ENCODE measurements at places on chromosomes 12 and 14.

DNA sequence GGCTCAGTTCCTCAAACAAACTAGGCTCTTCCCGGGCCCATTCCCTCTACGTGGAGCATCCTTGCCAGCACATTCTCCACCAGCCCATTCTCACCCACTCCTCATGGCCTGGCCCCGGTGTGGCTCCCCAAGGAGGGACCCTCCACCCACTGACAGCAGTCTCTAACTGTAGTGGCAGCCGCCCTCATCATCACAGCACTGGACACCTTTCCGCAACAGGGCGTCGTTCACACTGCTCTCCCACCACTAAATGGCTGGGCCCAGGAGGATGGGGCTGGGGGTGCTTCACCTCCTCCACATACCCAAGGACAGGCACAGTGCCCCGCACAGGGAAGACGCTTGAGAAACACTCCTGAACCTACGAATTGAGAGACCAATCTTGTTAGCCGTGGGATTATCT, 123.0 kb downstream of the RIMBP2 start:
- no peak for DNase-seq

- DNase-seq = no peak
These were observed at the start of gene PAX9 for GRCh38 chr14:36661506-36662257. Gene PAX9, plus strand, starts transcription at chr14:36661860. Its CDS starts 230 bp downstream, at chr14:36662090.

DNA sequence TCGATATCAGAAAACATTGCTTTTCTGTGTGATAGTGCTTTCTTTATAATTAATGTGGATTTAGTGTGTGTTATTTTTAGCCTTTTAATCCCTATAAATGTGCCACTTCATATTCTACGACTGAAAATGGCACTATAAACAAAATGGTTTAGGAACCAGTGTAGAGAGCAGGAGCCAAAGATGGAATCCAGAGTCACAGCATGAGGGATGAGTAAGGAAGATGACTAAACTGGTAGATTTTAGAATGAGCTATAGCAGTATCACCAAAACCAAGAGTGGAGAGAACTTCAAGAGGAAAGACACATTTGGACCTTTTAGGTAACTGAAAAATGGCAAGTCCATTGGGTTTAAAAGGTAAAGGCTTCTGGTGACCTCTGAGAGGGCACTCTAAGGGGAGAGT, 887.2 kb downstream of the NRXN3 start:
- no peak for DNase-seq

DNA sequence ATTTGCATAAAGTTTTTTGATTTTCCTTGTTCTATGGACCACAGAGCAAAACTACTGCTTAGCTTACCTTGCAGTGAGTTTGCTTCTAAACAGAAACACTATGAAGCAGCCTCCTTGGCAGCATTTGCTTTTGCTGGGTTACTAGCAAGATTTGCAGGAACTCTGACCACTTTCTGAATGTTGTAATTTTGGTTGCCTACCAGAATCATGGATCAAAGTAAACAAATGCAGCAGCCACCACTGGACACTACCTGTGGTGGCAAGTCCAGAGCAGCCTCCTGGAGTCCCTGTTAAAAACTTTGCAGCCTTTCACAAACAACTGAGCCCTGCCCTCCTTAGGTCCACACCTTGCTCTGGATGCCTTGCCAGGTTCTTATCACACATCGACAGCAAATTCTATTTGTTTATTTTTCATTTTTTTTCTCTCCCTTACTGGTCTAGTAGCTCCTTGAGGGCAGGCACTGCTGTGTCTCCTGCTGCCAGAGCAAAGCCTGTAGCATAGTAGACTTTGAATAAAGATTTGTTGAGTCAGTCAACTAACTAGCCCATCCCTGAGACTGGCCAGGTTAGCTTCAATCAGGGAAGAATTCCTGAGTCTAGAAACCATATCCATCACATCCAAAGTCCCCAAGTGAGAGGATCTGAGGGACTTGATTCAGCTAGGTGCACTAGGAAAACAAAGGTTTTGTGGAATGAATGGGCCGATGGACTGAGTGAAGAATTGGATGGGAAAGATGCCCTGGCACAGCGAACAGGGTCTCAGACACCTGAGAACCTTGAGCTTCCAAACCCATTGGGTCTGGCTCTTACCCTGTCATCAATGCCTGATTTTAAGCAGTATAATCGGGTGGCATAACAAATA, 5.7 kb downstream of the TTC6 start:
- no peak for DNase-seq

DNA sequence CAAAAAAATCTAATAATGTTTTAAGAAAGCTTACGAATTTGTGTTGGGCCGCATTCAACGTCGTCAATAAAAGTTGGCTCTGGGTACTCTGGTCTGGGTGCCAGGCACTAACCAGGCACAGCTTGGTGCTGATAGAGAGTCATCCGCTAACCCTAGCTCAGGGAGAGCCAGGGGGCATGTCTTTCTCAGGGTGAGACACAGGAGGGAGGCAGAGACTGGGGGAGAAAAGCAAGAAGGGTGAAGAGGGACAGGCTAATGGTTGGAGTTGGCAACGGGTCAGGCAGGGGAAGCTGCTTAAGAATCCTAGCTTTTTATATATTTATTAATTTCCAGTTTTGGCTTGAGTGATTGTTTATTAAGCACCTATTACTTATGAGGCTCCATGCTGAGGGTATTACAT, 105.0 kb downstream of the CMKLR1 start:
- DNase-seq = no peak

DNA sequence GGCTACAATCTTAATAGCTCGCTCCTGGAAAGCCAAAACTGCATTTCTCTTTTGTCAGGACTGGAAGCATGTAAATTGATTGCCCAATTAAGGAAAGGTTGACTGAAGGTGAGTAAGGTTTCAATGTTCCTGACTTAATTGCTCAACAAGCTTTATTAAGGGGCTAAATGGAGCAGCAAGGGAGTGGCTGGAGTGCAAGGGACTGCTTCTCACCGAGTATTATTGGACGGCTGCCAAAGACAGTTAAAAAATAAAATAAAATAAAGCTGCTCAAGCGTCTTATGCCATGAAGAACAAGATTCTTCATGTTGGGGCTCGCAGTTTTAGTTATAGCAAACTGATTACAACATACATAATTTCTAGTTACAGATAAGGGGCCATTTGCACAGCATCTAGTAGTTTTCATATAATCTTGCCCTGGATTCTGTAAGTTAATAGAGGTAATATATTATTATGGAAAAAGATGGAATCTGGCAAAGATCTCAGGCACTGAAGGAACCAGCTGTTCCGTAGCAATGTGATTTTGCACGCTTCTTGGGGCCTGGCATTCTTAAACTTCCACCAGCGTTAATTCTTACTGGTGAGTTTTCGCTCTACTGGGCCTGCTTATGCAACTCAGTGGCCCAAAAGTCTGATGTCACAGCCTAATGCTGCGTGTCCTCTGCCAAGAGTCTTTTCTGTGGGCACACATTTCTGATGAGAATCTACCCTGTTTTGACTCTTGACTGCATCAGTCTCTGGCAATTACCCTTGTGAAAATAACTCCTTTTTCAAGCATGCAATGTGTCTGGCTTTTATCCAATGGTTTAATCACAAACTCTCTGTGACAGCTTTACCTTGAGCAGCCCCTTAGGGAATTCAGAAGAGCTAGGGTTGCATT, 108.5 kb downstream of the SLC38A1 start:
- DNase-seq = no peak

GRCh38 chr12:119679490-119679889, 11.6 kb downstream of the PRKAB1 start:
- DNase-seq = no peak

DNA sequence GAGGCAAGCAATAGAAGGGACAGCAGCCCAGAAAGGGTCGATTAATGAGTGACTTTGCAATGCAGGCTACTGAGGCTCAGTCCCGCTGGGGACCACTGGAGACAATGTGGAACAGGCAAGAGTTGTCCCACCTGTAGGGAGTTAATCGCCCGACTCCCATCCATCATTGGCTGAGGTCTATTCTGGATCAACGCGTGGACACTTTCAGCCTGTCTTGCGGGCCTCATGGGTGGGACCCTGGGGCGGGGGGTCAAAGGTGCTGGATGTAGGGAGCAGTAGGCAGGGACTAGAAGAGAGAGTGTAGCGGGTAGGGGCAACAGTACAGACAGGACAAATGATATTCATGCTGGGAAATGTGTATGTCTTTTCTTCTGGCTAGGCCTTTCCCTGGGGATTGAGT, 6.1 kb downstream of the IFI27L2 start:
- no peak for DNase-seq

DNA sequence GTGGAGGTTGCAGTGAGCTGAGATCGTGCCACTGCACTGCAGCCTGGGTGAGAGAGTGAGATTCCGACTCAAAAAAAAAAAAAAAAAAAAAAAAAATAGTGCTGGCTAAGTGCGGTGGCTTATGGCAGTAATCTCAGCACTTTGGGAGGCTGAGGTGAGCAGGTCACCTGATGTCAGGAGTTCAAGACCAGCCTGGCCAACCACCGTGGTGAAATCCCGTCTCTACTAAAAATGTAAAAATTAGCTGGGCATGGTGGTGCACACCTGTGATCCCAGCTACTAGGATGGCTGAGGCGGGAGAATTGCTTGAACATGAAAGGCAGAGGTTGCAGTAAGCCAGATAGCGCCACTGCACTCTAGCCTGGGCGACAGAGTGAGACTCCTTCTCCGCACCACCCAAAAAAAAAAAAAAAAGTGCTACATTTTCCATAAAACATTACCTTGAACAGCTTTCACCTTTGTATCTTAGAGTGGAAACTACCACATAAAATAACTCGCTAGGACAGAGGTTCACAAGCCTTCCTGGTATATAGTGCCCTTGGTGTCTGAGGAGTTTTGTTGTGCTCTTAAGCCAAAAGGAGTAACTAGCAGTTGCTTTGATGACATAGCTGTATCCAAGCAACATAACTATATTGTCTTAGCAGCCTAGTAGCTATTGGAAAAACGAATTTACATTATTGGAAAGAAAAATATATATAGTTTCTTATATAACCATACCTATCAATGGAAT, 11.1 kb downstream of the PTGES3 start:
- no peak for DNase-seq

DNA sequence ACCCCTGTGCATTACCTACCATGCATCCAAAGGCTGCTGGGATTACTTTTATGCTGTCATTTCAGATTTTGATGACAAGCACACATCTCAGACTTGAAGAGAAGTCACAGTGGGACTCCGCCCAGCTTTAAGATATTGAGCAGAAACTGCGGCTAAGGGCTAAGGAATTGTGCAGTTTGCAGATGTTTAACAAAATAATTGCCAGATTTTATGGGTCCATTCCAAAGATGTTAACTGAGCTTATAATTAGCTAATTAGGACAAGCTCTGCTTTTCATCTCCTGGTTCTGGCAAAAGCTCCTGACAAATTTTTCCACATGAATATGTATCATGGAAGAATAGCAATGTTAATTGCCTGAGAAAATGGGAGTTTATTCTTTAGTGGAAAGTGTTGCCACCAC, 344.4 kb upstream of the ATXN7L3B start:
- no peak for DNase-seq

GRCh38 chr12:121288158-121288845, 8.2 kb downstream of the CAMKK2 start:
- DNase-seq = no peak

DNA sequence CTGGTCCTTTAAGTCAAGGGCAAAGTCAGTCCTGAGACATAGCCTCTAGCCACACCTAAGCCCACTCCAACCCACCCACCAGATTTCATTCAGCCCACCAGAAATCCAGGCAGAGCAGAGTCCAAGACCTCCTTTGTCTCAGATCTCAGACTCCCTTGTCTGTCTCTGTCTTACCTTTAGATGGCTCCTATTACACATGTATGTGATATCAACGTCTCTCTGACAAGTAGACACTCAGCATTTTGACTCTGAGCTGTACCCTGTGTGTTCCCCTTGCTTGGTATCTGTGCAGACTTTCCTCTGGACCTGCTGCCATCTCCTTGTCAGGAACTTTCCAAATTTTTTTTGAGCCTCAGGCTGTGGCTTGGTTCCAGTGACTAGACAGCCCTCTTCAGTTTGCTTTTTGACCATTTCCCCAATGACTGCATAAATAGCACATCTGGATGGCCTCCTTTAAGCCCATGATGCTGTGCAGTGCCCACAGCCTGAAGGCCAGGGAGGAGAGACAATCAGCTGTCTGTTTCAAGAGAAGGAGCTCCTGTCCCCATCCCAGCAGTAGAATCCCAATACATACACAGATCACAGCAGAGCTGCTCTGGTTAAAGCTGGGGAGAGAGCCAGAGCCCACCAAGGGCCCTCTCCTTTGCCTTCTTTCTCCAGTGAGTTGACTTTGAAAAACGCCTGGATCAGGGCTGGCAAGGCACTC, 7.0 kb downstream of the POU6F1 start:
- no peak for DNase-seq

DNA sequence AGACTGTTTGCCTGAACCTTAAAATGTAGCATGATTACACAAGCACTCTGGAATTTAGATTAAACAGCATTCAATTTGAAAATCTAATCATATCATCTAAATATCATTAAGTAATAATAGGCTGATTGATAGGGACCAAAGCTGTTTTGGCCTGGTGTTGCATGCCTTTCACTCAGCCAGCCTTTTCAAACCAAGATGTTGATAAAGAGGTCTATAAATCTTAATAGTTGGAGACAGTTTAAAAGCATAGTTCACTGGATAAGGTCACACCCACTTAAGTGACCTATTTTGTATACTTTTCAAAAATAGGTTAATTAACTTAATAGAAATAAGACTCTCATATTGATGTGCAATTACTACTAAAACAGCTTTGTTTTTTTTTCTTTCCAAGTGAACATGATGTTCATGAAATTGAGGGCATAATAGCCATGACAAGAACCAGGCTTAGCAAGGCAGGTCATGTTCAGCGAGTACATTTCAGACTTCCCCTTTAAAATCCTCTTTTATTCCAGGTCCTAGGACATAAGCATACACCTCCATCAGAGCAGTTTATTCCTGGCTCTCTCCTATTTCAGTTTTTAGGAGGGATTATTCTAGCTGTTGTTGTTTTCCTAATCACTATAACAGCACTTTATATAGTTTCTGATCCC, 349.0 kb downstream of the RAD51B start:
- DNase-seq = no peak

- DNase-seq = no peak
These were observed 68.5 kb downstream of the FBXO34 start for GRCh38 chr14:55339770-55340169.

GRCh38 chr12:108302403-108303311, 36.5 kb downstream of the CMKLR1 start:
- DNase-seq = no peak

DNA sequence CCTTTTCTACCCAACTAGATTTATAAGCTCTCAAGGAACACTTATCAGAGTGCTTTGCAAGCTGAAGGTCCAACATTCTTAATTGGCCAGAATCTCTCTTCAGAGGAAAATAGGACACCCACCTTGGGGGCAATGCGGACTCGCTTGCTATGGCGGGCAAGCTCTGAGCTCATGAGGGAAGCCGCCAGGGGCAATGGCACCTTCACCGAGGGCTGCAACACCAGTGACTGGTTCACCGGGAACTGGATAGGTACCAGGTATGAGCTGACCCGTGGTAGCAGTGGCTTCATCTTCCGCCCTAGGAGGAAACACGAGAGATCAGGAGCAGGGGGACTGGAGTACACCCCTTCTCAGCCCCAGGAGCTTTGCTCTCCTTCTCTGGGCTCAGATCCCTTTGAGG, 7.4 kb upstream of the TEX52 start:
- no peak for DNase-seq

DNA sequence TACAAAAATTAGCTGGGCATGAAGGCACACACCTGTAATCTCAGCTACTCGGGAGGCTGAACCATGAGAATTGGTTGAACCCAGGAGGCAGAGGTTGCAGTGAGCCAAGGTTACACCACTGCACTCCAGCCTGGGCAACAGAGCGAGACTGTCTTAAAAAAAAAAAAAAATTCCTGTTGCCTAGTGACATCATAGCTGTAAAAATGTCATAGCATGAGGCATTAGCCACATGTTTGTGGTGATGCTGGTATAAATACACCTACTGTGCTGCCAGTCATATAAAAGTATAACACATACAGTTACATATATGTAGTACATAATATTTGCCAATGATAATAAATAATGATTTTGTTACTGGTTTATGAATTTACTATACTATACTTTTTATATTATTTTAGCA, 22.2 kb downstream of the SLC41A2 start:
- DNase-seq = no peak
